ENCODE measurements at places on chromosomes 12 and 14.

GRCh38 chr14:102323102-102323501 is 3.6 kb downstream of the ZNF839 start:
- peak; percentile 66 for DNase-seq

DNA sequence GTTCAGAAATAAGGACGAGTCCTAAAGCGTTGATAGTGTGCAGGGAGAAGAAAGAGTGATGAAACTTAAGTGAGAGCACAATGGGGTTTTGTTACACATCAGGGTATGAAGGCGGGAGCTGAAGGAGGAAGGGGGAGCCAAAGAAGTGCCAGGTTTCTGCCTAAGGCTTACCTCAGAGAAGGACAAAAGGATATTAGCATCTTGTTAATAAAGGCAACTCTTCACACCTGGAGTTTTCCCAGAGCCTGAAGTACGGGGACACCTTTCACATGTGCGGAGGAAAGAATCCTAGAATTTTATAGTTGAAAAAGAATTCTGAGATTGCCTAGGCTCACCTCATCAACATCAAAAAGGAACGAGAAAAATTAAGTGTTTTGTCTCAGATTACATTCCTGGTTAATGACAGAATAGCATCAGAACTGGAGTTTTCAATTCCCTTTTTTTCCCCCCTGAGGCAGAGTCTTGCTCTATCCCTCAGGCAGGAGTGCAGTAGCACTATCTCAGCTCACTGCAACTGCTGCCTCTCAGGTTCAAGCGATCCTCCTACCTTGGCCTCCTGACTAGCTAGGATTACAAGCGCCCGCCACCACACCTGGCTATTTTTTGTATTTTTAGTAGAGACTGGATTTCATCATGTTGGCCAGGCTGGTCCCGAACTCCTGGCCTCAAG is 2.2 kb upstream of the SAV1 start:
- no peak for DNase-seq

- DNase-seq, result no peak
Measured at GRCh38 chr12:54019924-54020590, 8.2 kb upstream of the HOXC6 start.

GRCh38 chr12:45223868-45224267 is 8.0 kb downstream of the ANO6 start:
- no peak for DNase-seq

GRCh38 chr14:103858063-103858781 is 10.8 kb upstream of the PPP1R13B start:
- no peak for DNase-seq

DNA sequence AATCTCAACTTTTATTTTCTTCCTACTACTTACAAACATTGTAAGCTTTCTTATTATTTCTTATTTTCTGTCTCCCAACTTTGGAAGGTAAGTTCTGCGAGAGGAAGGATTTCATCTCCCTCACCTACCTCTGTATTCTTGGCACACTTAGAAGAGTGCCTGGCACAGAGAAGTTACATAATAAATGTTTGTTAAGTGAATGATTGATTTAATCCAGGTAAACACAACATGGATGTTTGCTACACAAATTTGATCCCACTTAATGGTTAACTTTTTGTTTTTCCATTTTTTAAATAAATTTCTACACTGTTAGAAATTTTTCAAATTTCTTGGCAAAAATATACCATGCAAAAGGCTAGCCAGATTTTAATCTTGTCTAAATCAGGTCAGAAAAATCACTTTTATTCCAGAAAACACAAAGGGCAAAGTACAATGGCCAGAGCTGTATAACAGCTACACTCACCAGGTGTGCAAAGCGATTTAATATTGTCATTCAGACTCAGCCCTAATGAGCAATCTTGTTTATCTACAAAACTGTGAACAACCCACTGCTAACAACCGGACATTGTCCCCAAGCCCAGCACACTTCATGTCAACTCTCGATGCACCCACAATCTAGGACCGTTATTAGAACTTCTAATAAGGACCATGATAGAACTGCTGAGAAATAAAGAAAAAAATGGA is 222.1 kb upstream of the EEA1 start:
- DNase-seq, result no peak

DNA sequence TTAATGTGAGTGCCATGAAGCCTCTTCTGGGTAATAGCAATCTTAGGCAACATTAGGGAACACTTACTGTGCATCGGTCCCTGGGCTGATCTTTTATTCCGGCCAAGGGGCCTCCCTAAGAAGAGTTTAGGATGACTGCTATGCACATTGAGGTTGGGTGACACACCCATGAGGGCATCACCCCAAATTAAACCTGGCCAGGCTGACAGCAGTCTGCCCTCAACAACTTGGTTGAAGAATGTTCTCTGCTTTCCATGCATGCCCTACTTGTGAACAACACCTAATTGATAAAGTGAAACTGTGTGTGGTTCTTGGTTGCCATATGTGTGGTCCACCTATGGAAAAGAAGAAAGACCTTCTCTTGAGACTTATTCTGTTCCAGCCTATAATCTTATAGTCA is 1098.0 kb downstream of the BCL11B start:
- no peak for DNase-seq

DNA sequence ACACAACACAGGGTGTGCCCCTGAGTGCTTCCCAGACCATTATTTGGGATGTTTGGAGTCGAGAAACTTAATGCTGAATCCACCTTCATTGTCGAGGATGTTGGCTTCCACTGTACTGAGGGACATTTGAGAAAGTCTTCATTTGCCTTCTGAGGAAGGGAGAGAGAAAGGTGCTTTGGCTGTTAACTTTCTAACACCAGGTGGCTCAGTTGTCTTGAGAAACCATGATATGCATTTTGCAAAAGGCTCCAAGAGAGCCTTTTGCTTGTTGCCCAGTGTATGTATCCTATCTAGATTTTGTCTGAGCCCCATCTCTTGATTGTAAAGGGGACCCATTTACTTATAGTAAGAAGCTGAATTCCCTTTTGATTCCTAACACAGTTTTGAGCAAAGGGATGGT is 28.6 kb upstream of the NRXN3 start:
- no peak for DNase-seq

- DNase-seq, result no peak
Measured at GRCh38 chr12:108320507-108321293, 18.4 kb downstream of the CMKLR1 start.

- DNase-seq, result no peak
Measured at GRCh38 chr12:48128800-48129199, 9.6 kb downstream of the PFKM start.

DNA sequence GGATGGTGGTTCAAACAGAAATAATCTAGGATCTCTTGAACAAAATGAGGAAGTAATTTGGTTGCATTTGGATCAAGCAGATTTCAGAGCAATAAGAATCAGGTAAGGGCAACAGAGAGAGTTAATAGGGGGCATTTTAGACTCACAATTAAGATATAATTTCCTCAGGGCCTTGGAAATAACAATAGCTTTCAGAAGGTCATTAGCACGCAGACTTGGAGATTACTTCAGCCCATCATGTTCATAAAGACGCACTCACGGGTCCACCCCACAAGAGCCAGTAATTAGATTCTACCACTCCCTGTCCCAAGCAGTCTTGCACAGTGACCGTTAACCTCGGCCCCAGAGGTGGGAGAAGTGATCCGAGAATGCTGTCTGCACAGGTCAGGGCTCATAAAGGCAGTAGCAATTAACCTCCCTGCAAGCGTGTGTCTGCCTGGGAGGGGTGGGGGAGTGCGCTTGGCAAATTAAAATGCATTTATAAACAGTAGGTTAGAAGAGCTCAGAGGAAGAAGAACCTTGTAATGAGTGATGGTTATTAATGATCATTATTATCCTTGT is 125.7 kb upstream of the CCDC196 start:
- DNase-seq, result no peak

GRCh38 chr12:49542592-49543160 is 3.8 kb downstream of the KCNH3 start:
- no peak for DNase-seq

GRCh38 chr14:101726954-101727302 is 34.6 kb upstream of the PPP2R5C start:
- no peak for DNase-seq

GRCh38 chr12:57213058-57213715 is 3.4 kb upstream of the NXPH4 start:
- peak; percentile 84 for DNase-seq

DNA sequence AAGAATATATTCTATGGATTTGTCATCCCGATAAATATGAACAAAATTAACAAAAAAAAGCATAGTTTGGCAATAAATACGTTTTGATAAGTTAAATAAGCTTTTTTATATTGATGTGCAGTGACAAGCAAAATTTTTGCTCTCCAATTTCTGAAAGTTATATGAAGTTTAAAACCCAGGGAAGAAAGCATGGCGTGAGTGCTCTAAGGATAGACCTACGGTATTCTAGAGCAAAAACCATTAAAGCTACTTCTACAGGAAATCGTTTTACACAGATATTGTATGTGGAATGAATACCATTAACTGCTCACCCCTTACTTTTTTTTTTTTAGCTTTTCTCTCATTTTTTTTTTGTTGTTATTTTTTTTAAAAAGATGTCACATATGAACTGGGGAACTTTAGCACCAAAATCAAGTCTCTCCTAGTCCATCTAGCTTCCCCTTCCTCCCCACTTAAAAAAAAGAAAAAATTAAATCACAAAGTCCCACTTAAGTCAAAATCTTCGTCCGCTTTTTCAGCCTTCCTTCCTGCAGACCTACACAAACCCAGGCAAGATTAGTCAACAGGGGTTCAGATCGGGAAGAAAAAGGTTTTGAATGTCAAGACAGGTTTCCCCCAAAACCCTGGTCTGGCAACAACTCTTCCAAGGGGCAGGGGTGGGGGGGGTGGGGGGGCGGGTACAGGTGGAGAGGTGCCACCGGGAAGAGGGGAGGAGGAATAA is 4.4 kb downstream of the ZFP36L1 start:
- DNase-seq, result no peak

- no peak for DNase-seq
Measured at GRCh38 chr14:32329146-32329545, at the start of gene AKAP6. TSS of gene AKAP6 (plus strand) at chr14:32329298. CDS start at chr14:32433494, 104,196 bp downstream.

DNA sequence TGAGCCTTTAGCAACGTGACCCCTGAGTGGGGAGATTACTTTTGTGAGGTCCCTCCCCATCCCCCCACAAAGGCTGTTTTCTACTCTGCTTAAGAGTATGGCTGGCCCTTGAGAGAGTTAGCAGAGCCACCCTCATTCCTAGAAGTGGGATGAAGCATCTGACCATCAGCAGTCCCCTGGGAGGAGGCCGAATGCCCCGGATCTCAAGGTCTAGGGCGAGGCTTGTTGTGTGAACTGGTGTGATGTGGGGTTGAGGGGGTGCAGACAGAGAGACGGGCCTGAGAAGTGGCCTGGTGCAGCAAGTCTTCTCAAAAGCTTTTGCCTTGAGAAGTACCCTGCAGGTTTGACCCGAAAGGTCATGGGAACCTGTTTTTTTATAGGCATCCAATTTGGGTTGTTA is 153.0 kb upstream of the FKBP4 start:
- DNase-seq, result no peak

DNA sequence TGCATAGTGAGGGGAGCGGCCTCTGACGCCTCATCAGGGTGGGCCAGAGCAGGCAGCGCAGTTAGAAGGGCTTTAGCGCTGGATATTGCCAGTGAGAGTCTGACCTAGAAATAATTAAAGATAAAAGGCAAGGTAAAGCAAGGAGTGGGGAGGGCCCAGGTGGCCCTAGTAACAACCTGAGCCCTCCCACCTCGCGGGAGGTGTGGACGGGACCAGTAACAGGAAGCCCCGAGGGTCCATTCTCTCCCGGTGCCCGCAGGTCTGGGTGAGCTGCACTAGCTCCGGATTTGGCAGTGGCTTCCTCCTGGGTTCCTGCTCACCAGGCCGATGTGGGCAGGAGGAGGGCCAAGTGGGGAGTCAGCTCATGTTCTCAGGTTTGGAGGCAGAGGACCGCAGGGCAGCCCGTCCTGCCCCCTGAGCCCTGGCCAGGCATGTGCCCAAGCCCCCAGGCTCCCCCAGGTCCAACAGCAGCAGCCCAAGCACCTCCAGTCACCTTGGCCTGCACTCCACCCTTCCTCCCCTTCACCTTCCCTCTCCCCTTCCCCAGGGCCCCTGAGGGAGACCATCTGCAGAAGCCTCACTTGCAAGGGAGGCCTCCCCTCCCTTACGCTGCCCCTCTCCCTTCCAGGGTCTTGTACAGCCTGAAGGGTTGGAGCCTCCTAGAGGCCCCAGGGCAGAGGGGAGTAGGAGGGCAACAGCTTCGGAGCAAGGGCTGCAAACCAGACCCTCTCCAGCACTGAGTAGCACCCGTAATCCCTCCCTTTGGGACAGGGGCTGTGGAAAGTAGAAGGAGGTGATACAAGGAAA is 144.3 kb upstream of the FKBP4 start:
- DNase-seq, result no peak

DNA sequence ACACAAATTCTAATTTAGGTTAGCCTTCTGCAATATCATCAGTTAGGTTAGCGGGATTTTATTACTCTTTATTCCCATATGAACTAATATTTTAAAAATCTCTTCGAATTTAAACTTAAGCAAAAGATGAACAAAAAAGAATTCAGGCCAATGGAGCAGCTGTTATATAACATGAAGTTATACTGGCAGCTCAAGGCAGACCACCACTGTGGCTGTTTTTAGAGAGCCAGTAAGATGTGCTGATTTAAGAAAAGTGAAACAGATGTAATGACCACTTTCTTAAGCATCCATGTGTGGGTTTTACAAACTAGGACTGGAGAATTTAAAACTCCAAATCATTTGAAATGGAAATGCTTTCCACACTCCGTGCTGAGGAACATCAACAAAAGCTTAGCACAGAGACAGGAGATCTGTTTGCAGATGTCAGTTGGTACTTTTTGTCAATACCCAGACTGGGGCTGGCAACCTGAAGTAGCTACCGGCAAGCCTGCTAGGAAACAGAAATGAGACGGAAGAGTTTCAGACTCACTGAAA is 164.9 kb downstream of the TTC7B start:
- DNase-seq, result no peak

DNA sequence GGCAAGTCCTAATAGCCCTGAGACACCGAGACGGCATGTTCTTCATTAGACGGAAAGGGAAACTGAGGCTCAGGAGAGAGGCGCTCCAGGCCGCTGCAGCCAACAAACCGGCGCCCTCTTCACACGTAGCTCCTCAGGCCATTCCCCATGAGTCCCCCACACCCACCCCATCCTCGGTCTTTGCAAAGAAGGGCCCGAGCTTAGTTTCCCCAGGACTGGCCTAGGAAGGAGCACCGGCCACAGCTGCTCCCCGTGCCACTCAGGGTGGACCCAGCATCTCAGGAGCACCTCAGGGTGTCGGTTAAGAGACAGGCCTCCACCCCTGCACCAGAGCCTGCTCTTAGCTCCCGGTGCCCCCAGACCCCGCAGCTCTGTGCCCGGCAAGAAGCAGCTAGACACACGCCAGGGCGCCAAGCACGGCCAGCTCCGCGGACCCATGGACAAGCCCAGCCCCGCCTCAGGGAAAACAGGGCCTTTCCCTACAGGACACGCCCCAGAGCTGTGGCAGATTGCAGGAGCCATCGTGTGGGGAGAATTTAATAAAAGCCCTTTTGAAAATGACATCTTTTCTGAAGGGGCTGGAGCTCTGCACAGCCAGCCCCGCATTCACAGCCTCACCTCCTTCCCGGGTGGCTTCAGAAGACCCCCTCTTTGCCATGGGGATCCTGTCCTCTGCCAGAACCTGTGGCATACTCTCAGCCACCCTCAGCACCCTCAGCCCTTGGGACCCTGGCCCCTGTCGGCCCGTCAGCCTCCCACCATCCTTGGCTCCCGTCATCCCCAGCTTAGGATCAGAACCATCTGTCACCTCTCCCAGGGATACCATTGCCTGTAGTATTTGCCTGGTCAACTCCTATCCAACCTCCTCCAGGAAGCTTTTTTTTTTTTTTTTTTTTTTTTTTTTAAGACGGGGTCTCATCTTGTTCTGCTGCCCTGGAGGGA is 59.7 kb downstream of the LGMN start:
- DNase-seq, result no peak
